ENCODE measurements at places on chromosomes 11 and 22.

- no peak for DNase-seq
Measured at GRCh38 chr11:44728491-44728910, 1.7 kb downstream of the TSPAN18 start.

DNA sequence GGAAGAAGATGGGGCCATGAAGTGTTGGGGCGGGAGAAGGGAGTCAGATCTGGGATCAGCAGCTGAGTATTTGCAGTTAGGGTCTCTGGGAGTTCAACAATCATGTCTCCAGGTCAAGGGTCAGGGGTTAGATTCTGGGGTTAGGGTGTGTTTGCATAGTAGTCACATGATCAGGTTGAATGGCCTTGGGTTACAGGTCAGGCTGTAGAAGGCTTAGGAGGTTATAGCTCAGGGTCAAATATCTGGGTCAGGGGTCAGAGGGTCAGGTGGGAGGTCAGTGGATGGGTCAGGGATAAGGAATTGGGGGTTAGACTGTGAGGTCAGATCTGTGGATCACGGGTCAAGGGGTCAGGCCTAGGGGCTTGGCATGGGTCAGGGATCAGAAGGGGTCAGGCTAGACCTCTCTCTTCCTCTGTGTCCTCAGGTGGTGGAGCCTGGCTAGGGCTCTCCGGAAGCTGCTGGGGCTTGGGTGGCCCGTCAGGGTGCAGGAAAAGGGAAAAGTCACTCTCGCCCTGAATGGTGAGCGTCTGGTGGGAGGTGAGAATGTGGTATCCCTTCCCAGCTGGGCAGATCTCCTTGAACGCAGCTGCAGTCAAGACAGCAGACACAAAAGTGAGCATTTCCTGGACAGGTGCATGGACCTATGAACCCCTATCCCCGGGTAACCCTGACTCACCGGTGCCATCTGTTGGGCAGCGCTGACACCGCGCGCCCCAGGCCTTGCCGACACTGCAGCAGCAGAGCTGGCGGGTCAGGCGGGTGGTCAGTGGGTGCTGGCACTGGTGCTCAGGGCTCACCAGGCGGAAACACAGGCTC lies 6.4 kb downstream of the LTBP3 start:
- DNase-seq: no peak

- no peak for DNase-seq
Measured at GRCh38 chr11:61861634-61862033, 29.7 kb downstream of the FADS3 start.

GRCh38 chr11:56905936-56906335 lies 82.8 kb upstream of the OR5AK2 start:
- DNase-seq: no peak

GRCh38 chr11:86575208-86575855 lies 97.1 kb downstream of the ME3 start:
- DNase-seq: no peak

DNA sequence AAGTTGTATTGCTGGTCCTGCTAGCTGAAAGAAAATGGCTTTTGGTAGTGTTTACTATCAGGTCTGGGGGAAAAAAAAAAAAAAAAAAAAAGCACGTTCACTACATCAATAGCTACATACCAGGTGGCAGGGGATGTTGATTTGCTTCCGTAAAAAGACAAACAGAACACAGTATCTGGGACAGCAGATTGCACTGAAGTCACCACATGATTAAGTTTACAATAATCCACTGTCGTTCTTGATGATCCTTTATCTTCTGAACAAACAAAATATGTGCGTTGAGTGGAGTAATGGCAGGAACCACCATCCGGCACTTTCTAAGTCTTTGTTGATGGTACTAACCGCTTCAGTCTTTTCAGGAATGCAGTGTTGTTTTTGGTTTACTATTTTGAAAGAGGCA lies 48.7 kb downstream of the DDX6 start:
- no peak for DNase-seq

DNA sequence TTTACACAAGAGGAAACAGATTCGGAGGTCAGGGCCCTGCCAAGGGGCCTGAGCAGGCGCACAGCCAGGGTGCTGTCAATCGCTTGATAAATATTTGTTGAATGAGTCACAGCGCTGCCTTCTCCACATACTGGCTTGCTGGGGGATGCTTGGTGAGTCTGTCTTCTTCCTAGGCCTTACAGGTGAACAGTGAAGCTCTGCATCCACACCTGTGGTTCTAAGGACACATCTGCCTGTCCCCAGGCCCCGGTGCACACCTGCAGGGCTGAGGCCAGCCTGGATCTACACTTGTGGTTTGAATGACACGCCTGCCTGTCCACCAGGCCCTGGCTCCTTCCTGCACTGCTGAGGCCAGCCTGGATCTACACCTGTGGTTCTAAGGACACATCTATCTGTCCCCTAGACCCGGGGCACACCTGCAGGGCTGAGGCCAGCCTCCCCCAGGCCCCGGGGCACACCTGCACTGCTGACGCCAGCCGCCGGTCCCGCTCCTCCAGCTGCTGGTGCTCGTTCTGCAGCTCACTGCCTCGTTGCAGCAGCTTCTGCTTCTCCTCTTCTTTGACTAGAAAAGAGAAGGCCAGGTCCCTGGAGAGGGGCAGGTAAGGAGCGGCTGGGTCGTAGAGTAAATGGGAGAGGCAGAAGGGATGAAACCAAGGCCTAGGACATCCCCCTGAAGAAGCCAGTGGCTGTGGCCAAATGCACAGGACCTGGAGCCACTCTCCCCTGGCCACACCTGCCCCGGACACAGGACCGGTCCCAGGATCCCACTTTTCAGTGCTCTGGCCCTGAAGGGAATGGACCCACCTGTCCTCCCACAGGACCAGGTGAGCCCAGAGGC lies 124.6 kb downstream of the PHF21B start:
- no peak for DNase-seq

GRCh38 chr11:70018816-70019215 lies 59.3 kb upstream of the ANO1 start:
- DNase-seq: no peak

GRCh38 chr11:107427569-107428180 lies 29.9 kb downstream of the CWF19L2 start:
- no peak for DNase-seq

- no peak for DNase-seq
Measured at GRCh38 chr22:19065929-19066328, 56.3 kb downstream of the DGCR2 start.

- peak; percentile 47 for DNase-seq
Measured at GRCh38 chr11:127919206-127920000, 668.0 kb downstream of the ETS1 start.

DNA sequence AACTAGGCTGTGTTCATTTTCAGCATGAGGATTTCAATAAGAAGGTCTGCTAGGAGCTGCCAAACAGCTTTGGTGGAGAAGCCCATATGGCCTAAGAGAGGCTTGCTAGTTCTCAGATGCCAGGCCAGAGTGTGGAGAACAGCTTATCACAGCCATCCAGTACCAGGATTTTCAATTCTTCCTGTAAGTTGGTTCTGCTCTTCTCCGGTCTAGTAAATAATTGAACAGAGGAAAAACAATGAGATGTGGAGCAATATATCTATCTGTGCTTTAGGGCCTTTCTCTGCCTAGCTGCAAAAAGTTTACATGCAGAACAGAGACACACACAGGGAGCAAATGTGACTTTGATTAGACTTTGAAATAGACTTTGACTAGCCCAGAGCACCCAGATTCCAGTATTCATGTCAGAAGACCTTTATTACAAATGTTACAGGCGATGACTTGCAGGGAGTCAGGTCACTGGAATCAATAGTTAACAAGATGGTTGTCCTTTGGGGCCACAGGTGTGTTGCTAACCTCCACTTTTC lies 19.8 kb upstream of the PPP2R1B start:
- DNase-seq: no peak

DNA sequence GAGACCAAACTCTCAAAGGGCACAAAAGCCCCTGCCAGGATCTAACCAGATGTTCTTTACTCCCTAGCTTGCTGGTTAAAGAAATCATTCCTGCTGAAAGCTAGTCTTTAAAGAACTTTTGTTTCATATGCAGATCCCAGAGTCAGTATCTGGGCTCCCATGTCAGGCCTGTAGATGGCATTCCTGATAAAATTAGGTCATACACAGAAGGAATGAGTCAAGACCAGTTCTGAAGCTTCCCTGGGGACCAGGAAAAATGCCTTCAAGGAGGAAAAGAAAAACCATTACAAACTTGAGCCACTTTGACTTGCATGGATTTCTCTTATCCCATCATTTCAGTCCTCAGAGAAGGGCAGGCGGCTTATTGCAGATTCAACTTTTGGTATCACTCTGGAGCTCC lies 5.9 kb downstream of the DBX1 start:
- peak; percentile 26 for DNase-seq

GRCh38 chr11:6991227-6991626 lies 28.9 kb downstream of the ZNF214 start:
- DNase-seq: no peak

DNA sequence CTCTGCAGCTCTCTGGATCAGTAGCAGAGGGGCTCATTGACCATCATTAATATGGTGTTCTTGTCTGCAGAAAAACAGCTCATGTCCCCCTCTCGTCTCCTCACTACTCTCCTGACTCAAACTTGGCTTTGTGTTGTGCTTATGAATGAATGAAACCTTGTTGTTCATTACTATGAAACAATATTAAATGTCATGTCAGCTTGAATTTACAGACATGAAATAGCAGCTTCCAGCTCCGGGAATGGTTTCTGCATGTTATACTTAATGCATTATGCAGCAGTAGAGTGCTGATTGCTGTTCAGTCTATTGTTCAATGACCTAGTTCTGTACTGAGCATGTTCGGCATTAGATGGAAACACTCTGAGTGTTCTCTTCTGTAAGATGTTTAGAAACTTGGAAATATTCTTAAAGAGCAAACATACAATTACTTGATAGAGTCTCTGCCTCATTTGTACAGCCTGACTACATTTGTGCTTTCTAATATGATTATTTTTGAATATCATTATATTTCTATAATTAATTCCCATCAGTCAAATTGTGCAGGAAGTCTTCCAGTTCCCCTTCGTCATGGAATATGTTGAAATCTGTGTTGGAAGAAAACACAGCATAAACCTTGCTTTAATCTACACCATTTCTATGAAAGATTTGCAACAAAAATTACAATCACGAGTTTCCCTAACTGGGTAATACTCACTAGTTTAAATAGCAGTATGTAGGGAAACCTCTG lies 340.4 kb downstream of the SOX6 start:
- no peak for DNase-seq

- DNase-seq: no peak
Measured at GRCh38 chr22:35612903-35613302, 4.2 kb downstream of the MB start.

DNA sequence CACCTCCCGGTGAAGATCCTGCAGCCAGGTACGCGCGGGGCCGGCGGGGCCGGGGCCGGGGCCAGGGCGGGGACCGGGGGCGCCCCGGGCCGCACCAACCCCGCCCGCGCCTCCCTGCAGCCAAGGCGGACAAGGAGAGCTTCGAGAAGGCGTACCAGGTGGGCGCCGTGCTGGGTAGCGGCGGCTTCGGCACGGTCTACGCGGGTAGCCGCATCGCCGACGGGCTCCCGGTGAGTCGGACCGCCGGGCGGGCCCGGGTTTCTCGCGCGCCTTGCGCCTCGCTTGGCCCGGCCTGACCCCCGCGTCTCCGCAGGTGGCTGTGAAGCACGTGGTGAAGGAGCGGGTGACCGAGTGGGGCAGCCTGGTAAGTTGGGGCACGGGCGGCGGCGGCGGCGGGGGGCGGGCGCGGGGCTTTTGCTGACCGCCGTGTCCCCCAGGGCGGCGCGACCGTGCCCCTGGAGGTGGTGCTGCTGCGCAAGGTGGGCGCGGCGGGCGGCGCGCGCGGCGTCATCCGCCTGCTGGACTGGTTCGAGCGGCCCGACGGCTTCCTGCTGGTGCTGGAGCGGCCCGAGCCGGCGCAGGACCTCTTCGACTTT lies 531 bp downstream of the PIM3 start:
- DNase-seq: no peak

GRCh38 chr11:46118702-46119351 lies 2.4 kb downstream of the PHF21A start:
- DNase-seq: no peak

GRCh38 chr11:94401773-94402265 lies 600 bp upstream of the GPR83 start:
- DNase-seq: no peak

DNA sequence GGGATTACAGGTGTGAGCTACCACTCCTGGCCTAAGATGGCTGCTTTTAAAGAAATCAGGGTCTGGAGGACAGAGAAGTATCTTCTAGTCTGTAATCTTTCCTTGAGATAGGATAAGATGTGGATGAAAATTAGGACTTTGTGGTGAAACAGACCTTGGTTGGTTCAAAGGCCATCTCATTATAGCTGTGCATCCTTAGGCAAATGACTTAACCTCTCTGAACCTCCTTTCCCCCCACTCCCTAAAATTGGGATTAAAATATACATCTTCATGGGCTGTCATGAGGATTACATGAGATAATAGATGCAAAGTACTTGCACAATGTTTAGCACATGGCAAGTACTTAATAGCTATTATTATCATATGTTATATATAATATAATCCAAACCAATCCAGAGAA lies 10.8 kb upstream of the E2F8 start:
- no peak for DNase-seq

DNA sequence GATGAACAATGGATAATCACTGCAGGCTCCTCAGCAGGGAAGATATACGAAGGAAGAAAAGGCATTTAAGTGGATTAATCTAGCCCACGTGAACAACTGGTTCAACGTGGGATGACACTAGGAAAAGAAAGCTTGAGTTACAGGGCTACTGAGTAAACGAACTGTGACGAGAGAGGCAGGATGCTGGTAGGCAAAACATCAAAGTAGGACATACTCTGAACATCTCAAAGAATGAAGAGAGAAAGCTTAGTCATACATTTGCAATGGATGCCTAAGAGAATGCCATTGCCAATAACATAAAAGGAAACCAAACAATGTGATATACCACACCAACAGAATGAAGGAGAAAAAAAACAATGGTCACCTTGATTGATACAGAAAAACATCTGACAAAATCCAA lies 12.9 kb downstream of the USP28 start:
- DNase-seq: no peak

GRCh38 chr11:17643506-17644405 lies 75.6 kb upstream of the MYOD1 start:
- no peak for DNase-seq

- no peak for DNase-seq
Measured at GRCh38 chr11:13111813-13112130, 102.7 kb downstream of the RASSF10 start.

DNA sequence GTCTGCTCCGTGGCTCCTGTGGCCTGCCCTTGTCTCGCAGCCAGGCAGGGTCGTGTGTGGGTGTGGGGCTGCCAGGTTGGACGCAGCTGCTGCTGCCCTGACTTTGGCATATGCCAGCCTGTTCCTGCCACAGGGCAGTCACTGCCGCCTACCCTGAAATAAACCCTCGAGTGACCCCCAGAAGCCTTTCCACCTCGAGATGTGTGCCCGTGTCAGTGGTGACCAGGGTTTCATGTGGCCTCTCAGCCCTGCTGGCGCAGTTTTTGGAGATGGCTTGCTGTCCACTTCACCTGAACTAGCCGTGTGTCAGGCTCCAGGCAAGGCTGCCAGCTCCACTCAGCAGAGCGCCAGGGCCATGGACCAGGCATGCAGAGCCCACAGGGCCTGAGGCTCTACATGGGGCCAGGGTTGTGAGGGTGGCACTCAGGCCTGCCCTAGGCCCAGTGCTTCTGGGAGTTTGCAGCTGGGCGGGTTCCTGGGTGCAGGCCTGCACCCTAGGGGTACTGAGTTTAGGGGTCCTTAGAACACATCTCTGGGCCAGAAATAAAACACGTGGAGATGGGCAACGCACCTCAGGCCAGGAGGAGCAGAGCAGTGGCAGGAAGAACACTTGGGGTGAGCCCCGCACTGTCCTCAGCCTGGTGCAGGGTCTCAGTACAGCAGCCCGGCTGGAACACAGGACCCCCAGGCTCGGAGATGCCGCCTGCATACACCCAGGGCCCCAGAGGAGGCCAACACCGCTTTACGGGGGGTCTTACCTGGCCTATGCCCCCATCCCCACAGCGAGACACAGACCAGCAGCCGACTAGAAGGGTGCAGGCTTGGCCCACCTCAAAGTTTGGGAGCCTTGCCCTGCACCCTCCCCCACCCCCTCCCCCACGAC lies 8.8 kb upstream of the PANX2 start:
- no peak for DNase-seq
